ENCODE measurements at places on chromosomes 2 and 18. TPM values are rescaled to one million over a fixed set of nuclear protein-coding genes. Genes with fewer than 3 reads are reported as not detected.

Gene REG3A
- not detected for polyA plus RNA-seq

Gene RBMS1
- polyA plus RNA-seq = 13.9 TPM

Gene FAM237A
- not detected for polyA plus RNA-seq

Gene ABCG5
- 63.8 TPM for polyA plus RNA-seq

Gene CYBRD1
- polyA plus RNA-seq = 6.0 TPM

Measured in liver (tissue), 10 donors.